ENCODE measurements at places on chromosomes 16 and 17.

GRCh38 chr17:35345926-35346771, 27.3 kb downstream of the SLFN11 start:
- DNase-seq: peak; percentile 77

GRCh38 chr16:50887500-50888298, 145.8 kb downstream of the CYLD start:
- DNase-seq: no peak

GRCh38 chr17:78343187-78343542, 16.7 kb downstream of the SOCS3 start:
- peak; percentile 68 for DNase-seq

DNA sequence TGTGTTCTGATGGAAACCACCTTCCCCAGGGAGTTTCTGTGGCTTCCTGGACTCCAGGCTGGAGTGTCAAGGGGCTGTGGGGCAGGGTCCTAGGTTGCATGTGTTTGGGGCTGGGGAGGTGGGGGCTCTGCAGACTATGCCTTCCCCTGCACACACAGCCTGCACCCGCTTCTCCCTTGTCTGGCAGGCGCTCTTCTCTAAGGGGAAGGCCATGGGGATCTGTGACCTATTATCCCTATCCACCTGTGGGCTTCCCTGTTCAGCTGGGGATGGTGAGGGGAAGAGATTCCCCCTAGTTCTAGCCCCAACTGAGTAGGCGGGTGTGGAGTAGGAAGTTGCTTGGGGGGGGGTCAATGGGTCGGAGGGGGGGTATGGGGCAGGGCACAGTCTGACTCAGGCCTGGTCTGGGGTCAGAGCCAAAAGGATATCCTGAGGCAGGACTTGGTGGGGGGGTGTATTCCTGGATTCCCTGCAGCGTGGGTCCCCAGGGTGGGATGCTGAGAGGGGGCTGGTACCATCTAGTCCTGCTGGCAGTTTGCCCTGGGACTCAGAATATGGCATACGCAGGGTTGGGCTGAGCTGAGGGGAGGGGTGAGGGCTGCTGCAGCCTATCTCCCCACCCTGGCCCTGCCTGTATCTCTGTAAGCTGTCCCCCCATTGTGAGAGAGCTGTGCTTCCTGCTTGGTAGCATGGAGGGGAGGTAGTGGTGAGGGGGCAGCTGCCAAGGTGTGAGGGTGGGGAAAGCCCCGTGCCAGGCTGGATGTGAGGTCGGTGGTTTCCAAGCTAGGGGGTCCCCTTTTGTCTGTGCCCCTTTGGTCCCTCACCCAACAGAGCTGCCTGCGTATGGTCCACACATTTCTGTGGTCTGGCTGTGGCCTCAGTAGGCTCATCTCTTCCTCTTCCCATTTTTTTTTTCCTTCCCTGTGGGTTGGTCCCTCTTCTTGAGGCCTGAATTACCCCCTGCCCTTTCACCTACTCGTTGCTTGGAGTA, 14.7 kb downstream of the RARA start:
- DNase-seq: peak; percentile 90

DNA sequence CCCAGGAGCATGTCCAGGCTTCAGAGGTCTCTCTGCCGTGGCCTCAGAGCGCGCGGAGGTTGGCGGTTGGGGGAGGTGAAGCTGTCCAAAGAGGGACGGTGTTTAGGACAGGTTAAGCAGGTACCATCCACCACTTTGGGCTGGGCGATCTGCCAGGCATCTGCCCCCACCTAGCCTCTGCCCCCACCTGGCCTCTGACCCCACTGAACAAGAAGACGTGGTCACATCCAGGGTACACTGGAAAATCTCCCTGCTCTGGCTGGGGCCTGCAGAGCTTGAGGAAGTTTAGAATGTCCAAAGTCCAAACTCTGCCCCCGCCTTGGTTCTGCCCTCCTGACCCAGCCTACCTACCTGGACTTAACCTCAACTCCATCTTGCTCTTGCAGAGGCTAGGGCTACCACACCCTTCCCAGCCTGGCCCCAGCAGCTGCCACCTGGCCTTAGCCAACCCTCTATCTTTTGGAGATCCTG, 1.6 kb downstream of the ITGA3 start:
- no peak for DNase-seq

GRCh38 chr16:11447272-11447671, 102.0 kb downstream of the RMI2 start:
- DNase-seq: no peak

GRCh38 chr17:66717641-66718058, 117.3 kb upstream of the CACNG5 start:
- DNase-seq: no peak

- peak; percentile 91 for DNase-seq
Observed at GRCh38 chr17:3892095-3892998, 506 bp downstream of the CAMKK1 start.

- peak; percentile 61 for DNase-seq
Observed at GRCh38 chr16:12087901-12088421, 111.4 kb downstream of the SNX29 start.
